ENCODE measurements at places on chromosomes 13 and 19.

GRCh38 chr13:71244161-71244560 is 622.8 kb downstream of the DACH1 start:
- no peak for DNase-seq

DNA sequence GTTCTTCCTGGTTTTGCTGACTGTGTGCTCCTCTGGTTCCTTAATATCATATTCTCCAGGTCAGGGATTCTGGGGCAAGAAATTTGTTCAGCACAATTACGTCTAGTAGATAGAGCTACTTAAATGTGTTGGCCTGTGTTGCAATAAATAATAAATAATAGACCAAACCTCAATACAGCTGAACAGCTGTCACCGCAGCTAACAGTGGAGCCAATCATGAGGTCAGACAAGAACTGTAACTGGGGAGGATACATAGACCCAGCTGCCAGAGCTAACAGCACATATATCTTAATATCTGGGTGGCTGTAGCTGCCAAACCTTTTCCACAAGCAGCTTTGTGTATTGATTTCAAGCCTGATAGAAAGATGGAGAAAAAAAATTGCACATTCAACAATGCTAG is 1596.3 kb upstream of the PCDH20 start:
- no peak for DNase-seq

DNA sequence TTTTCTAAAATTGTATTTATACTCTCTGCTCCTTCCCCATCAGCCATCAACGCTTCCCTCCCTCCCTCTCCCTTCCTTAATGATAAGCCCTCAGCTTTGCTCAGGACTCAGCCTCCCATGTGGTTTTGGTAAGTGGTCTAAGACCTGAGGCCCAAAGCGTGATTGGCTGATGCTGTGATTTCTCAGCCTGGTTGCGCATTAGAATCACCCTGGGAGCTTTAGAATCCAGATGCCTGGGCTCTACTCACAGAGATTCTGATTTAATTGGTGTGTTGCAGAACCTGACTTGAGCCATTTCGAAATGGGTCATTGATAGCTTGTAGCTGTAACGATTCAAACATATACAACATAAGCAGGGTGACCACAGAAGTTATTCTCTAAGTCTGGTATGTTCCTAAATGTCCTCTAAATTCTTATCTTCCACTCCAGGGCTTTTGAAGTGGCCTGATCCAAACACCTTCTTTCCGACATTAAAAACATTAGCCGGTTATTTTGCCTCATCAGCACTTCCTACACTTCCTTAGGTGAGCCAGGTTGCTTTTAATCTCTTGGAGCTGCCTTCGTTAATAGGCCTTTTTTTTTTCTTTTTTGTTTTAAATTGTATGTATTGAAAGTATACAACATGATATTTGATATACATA is 60.6 kb downstream of the LRCH1 start:
- no peak for DNase-seq

DNA sequence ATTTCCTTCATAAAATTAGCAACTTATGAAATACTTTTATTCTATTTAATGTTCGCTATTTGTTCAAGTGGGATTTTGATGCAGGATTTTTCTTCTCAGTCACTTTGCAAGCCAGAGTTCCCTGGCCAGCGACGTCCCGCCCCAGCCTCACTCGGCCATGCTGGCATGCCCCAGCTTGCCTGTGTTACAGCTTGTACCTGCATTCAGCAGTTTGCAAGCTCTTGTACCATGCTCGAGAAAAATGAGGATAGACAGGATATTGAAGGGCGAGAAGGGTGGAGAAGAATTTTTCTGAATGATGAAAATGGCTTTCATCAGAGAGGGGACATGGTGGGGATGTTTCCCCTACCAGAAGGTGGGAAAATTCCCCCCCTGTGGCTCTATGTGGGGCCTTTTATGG is 2180.2 kb upstream of the PCDH20 start:
- DNase-seq, result no peak

GRCh38 chr19:14182476-14182875 is 23.5 kb downstream of the ADGRL1 start:
- DNase-seq, result no peak

DNA sequence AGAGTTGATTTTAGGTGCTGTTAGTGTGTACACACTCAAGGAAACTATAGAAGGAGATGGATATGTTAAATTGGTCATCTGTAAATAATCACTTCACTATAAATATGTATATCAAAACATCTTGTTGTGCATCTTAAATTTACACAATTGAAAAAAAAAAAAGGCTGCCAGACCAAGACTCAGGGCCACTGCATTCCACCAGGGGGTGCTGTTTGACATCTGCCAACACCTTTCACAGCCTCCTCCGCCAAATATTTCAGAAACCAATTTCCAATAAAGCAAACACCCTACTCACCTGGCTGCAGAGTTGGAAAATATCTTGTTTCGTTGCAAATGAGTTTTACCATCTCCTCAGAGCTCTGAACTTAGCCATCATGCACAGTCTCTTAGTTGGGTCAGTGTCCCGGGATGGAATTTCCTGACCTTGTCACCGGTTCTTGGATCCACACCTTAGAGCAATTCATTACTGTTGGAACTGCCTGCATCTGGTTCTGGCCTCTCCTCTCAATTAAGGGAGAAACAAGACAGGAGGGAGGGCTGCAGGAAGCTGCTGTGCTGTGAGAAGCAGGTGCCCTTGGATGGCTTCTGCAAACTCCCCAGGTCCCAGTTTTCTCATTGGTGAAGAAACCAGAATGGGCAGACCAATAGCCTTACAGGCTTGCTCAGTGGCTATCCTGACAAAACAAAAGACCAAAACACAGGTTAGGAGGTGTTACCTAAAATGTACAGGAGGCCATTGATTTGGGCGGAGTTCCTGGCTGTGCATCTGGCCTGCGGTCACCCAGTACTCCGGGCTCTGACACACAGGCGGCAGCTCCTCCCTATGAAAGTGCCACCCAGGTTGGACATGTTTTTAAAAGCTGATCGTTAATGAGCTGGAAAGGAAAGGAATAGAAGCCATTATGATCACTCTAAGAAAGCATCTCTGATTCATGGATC is 746.6 kb downstream of the UQCRFS1 start:
- peak; percentile 78 for DNase-seq

DNA sequence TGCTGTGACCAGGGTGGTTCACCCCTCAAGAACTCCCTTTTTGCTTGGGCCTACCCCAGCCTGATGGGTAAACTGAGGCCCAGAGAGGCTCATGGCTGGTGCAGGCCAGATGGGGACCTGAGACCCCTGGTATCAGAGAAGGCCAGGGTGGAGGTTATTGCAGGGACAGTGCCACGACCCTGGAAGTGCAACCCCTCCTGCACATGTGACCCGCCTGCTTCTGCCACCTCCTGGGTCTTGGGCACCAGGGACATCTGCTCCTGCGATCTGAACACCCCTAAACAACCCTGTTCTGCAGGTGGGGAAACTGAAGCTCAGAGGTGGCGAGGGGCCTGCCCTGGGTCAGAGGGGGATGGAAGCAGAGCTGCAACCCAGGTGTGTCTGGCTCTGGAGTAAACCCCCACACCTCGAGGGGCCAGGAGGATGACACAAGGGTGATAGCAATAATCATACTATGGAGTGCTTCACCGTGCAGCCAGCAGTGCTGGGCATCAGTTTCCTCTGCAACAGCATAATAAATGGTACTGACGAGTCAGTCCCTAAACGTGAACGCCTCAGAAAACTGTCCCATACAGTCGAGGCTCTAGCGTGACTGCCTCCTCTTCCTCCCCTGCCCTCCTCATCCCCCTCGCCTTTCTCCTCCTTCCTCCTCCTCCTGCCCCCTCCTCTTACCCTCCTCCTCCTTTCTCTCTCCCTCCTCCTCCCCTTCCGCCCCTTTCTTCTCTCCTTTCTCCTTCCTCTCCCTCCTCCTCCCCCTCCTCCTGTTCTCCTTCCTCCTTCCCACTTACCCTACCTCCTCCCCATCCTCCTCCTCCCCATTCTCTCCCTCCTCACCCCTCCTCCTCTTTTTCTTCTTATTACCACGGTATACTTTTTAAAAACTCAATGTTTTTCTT is 4.3 kb downstream of the YJEFN3 start:
- no peak for DNase-seq

- DNase-seq, result no peak
Measured at GRCh38 chr13:110590577-110590976, 24.8 kb upstream of the NAXD start.

GRCh38 chr13:111241862-111242261 is 78.6 kb upstream of the TEX29 start:
- DNase-seq, result no peak

GRCh38 chr13:74056801-74057542 is 77.2 kb downstream of the KLF12 start:
- DNase-seq, result no peak

- no peak for DNase-seq
Measured at GRCh38 chr13:106143930-106144709, 391.3 kb downstream of the EFNB2 start.

DNA sequence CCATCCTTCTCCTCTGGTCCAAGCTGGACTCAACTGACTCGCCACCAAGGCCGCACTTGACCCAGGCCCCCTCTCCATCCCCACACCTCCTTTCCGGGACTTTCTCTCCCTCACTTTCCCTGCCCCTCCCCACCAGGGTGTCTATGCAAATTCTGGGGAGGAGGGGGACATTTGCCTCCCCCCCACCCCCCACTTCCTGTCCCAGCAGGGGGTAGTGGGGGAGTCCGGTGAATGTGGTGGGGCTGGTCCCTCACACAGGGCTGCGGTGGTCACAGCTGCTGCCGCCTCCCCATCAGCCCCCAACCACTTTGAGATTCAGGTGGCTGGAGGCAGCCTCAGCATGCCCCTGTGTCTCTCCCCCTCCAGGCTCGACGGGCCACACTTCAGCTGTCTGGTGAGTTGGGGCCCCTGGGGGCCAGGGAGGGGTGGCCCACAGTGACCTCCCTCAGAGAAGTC is 870 bp downstream of the SPIB start:
- DNase-seq, result no peak

DNA sequence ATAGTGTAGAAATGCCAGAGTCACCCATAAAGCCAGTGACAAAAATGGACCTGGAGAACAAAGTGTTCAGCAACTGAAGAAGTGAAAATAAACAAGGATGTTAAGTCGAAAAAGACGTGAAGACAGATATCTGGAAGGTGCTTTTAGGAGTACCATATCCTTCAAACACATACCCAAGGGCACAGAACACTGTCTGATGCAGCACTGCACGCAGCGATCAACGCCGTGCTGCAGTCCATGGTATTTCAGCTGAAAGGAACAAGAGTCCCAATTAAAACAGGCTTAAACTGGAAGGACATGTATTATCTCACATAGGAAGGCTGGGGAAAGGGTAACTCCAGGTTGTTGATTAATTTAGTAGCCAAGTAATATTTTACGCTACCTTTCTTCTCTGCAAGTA is 108.2 kb downstream of the SGCG start:
- DNase-seq, result no peak

DNA sequence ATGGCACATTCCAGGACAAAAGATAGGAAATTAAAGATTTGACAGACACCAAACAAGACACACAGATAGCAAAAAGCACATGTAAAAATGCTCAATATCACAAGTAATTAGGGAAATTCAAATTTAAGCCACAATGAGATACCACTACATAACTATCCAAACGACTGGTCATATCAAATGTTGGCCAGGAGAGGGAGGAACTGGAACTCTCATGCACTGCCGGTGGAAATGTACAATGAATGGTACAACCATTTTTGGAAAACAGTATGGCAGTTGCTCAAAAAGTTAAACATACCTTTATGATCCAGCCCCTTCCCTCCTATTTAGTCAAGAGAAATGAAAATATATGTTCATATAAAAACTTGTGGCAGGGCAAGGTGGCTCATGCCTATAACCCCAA is 36.8 kb upstream of the CYP2S1 start:
- DNase-seq, result no peak

DNA sequence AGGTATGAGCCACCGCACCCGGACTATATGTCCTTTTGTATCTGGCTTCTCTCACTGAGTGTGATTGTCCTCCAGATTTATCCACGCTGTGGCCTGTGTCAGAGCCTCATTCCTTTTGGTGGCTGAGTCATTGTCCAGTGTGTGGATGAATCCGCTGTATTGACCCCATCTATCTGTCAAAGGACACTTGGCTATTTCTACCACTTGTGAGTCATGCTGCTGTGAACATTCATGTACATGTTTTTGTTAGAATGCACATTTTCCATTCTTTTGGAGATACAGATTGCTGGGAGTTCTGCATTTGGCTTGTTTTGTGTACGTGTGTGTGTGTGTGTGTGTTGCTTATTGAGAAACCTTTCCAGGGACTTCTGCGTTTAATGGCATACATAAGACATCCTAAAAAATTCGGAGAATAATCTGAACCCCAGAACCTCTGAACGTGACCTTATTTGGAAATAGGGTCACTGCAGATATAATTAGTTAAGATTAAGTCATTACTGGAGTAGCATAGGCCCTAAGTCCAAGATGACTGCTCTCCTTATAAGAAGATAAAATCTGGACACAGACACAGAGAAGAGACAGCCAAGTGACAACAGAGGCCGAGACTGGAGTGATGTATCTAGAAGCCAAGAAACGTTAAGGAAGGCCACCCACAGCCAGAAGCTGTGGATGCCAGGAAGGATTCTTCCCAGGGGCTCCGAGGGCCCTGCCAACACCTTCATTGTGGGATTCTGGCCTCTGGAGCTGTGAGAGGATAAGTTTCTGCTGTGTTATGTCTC is 4.9 kb upstream of the GIPC3 start:
- DNase-seq, result no peak

GRCh38 chr19:18603255-18603957 is 3.2 kb downstream of the CRLF1 start:
- no peak for DNase-seq

GRCh38 chr19:4586691-4587090 is 27.2 kb upstream of the SEMA6B start:
- no peak for DNase-seq

DNA sequence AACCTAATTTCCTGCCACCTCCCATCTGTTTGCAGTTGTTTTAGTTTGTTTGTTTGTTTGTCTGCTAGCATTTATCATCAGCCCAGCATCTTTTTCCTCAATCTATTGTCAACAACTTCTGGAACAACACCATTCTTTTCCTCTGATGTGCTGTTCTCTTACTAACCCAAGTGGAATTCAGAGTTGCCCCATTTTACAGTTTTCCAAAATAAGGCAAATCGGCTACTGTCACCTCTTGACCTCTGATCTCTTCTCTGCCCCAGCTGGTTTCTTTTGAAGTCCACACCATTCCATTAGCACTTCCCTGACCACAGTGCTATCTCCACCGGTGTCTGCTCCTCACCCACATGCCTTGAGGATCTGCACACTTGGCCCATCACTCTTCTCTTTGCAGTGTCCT is 102.4 kb downstream of the EFNB2 start:
- DNase-seq, result no peak

Measured in neural crest cell (in vitro differentiated cells).